ENCODE measurements at places on chromosomes 6 and 20.

DNA sequence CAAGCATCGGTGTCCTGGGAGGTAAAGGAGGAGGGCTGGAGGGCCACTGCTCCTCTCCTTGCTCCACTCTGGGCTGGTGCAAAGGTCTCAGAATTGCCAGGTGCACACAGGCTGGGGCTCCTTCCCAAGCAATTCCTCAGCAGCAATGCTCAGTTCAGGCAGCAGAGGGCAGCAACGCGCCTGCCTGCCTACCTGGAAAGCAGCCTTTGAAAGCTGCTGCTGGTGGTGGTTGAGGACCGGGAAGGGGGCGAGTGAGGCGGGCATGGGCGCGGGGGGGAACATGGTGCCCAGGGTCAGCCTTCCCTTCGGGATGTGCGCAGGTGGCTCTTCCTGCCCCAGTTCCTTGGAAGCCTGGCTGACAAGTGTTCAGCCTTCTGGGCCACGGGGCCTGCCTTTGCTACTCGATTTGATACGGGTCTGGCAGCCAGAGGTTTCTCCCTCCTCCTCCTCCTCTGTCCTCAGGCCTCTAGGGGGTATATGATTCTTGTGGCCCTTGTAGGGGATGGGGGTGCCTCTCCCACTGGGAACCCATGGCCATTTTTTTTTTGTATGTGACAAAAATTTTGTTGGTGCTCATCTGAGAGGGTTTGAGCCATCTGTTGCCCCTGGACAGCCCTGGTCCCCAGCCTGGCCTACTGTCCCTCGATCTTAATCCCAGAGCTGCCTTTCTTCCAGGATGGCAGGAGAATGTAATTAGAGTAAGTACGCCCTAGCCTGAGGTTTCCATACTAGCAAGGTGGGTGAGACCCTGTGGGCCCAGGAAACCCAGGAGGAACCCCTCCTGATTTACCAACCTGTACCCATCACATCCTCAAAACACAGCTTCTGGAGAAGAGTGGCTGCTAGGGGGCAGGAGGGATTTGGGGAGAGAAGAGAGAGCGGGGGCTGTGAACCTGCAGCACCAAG, 20.1 kb downstream of the MRPS18A start:
- ATAC-seq = peak; percentile 29

DNA sequence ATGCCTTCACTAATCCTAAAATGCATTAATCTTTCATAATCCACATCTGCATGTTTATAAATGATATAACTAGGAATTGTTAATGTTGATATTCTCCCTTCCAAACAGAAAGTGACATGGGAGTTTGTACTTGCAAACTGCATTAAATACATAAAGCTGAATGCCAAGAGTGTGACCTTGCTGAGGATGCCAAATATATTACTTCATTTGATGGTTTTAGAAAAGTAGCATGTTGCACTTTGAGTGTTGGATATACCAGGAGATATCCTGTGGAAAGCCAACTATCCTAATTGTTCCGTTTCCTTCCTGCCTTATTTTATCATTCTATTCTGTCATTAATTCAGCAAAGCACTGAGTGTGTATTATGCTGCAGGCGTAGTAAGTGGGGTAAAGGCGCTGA, 229.8 kb downstream of the TMEM242 start:
- no peak for ATAC-seq

GRCh38 chr20:59829054-59829785, 104.2 kb downstream of the SYCP2 start:
- ATAC-seq = peak; percentile 25

- ATAC-seq = no peak
Measured at GRCh38 chr6:120894077-120894476, 440.2 kb downstream of the TBC1D32 start.

DNA sequence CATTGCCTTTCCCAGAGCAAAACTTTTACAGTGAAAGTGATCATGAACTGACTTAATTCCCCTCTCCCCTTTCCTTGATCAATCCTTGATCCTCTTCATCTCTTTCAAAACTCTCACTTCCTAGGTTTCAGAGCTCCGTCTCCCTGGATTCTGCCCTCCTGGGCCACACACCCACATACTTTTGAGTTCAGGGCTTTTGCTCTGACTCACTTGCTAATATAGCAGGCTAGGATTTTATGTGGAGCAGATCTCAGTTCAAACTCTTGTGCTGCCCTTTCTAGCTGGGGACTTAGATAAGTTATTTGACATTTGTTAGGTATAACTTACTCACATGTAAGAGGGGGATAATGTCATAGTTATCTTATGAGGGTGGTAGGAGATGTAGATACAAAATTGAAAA, 109.1 kb upstream of the MLIP start:
- ATAC-seq = no peak

GRCh38 chr6:21050935-21051334, 516.7 kb downstream of the CDKAL1 start:
- no peak for ATAC-seq

DNA sequence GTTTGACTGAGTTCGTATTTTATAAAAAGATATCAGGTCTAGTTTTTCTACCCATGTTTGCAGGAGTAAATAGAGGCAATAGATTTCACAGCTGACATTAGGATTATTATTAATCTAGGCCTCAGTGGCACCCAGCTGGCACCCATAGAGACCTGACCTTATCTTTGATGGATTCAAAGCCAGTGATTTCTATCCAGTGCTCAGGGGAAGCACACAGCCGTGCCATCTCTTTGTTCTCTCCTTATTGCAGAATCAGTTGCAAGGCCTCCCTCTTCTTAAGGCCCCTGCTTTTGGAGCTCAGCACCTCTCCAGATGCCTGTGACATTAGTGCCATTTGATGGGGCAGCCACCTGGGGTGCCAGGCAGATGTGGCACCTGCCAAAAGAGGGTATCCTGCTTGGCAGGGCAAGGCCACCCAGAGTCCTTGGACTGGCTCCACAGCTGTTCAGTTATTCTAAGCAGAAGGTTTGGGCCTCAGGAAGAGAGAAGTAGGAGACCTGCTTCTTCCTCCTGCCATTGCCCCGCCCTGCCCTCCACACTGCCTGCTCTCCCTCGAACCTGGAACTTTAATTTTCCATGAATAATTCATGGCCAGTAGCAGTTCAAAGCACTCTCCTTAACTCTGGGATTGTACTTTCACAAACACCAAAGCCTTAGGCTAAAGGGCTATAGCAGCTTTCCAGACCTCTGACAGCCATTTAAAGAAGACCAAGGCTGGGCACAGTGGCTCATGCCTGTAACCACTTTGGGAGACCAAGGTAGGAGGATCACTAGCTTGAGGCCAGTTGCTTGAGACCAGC, 206.3 kb downstream of the ZDHHC14 start:
- no peak for ATAC-seq

Measured in motor neuron (in vitro differentiated cells).